Cortex of kidney (tissue), 1 donor: ENCODE measurements at places on chromosomes 16 and 17.

DNA sequence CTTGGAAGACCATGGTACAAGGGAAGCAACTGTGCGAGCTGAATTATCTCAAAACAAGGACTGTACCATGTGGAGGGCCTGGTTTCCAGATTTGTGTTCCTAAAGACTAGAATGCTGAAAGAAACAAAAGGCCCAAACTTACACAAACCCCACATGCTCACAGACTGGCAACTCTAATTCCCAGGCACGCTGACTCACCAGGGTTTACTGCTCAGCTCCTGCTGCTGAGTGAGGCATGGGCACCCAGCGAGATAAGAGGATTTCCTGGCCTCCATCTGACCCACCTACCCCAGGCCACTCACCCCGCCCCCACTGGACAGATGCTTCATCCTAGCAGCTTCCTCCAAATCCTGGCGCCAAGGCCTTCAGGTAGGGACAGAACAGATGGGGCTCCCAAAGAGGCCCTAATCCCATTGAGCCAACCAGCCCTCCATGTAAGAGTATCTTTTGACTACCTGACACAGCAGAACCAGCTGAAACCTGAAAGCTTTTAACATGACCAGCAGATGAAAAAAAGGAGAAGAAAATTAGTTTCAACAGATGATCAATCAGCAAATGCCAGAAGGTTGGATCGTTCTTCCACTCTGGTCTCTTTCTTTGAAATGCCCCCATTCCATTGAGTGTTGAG lies 33.9 kb downstream of the DCUN1D3 start:
- DNase-seq, result no peak

- DNase-seq, result no peak
These were observed 269.5 kb upstream of the ZFHX3 start for GRCh38 chr16:73317321-73317857.

- DNase-seq, result no peak
These were observed 33.1 kb downstream of the N4BP1 start for GRCh38 chr16:48576927-48577326.

DNA sequence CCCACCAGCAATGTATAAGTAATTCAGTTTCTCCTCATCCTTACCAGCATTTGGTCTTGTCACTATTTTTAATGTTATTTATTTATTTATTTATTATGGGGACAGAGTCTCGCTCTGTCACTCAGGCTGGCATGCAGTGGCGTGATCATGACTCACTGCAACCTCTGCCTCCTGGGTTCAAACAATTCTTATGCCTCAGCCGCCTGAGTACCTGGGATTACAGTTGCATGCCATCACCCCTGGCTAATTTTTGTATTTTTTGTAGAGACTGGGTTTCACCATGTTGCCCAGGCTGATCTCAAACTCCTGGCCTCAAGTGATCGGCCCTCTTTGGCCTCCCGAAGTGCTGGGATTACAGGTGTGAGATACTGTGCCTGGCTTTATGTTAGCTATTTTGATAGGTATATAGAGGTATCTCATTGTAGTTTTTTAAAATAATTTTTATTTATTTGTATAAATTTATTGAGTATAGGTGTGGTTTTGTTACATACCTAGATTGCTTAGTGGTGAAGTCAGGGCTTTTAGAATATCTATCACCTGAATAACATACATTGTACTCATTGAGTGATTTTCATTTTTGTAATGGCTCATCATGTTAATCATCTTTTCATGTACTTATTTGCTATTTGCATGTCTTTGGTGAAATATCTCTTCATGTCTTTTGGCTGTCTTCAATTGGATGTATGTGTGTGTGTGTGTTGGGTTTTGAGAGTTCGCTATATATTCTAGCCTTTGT lies 53.3 kb downstream of the TANC2 start:
- DNase-seq, result no peak

DNA sequence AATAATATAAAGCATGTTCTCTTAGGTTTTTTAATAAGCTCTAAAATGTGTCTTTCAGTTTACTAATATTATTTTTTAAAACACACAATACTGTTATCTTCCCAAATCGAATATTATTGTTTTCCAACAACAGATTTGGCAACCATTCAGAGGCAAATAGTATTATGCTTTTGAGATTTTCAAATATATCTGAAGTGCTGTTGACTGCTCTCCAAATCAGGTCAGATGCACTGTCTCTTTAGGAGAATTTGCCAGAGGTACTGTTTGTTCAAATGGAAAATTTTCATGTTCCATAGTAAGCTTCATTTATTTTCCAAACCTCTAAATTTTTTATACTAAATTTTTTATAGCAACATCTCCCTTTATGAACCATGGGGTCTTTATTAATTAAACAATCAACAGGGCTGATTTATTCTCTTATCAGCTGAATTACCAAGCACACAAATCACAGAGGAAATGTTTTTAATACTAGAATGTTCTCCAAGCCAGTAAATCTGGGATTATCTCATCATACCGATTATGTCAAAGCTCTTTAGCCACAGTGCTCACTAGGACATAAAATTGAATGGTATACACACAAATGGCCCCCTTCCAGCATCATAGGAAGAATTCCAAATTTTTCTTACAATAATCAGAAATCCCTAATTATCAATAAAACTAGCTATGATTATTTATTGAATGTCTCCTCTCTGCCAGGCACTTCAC lies 108.8 kb upstream of the HLF start:
- DNase-seq, result no peak

DNA sequence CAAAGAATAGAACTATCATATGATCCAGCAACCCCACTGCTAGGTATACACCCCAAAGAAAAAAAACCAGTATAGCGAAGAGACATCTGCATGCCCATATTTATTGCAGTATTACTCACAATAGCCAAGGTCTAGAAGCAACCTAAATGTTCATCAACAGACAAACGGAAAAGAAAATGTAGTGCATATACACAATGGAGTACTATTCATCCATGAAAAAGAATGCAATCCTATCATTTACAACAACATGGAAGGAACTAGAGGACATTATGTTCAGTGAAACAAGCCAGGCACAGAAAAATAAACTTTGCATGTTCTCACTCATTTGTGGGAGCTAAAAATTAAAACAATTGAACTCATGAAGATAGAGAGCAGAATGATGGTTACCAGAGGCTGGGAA lies 55.3 kb downstream of the WDR59 start:
- no peak for DNase-seq

DNA sequence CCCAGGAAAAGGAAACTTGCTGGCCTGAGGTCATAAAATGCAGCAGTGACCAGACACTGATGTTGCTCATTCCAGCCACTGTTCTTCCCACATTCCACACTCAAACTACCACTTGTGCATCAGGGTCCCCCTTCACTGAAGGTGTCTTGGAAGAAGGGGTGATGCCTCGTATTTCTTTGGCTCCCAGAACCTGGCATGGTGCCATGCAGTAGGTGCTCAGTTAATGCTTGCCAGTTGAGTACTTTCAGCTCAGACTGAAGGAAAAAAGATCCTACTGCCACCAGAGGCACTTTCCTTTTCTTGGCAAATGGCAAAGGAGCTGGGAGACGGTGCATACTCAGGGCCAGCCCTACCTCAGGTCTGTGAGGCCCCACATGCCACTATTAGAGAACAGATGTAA lies 73.5 kb downstream of the TEX14 start:
- DNase-seq, result no peak

- DNase-seq, result no peak
These were observed 189.7 kb downstream of the SNX29 start for GRCh38 chr16:12166271-12166670.

DNA sequence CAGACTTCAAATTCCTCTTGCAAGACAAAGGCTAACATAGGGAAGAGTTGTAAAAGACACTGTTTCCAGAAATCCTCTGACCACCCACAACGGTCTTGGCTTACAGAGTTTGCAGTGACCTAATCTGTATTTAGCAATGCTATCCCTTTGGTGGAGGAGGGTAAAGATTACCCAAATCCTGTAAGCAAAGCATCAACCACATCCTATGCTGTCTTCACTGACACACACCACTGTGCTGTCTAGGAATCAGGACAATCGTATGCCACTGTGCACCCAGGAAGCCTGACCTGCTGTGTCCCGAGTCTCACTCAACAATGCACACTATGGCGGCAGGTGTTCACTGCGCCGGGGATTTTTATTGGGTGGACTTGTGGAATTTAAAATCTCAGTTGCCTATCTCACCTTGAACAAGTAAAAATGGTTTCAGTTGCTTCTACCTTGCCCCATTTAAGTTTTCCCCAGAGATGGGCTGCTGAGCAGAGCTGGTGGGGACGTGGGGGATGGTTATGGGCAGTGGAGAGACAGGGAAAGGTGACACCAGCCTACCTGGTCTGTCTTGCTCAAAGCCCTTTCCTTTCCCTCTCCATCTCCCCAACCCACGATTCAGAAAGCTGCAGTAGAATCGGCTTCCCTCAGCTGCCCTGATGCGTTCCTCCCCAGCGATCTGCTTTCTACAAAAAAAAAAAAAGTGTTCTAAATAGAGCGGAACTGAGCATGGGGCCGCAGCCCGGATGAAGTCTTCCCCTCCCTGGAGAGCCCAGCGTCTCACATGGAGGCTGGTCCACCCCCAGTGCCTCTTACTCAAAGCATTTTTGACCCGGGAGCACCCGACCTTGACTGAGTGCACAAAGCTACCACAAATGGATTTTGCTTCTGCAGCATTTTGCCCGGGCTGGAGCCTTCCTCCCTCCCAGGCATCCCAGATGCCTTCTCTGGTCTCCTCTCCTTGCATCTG lies 271.5 kb downstream of the SOX9 start:
- no peak for DNase-seq

- no peak for DNase-seq
These were observed 18.4 kb upstream of the TBKBP1 start for GRCh38 chr17:47675380-47676198.

DNA sequence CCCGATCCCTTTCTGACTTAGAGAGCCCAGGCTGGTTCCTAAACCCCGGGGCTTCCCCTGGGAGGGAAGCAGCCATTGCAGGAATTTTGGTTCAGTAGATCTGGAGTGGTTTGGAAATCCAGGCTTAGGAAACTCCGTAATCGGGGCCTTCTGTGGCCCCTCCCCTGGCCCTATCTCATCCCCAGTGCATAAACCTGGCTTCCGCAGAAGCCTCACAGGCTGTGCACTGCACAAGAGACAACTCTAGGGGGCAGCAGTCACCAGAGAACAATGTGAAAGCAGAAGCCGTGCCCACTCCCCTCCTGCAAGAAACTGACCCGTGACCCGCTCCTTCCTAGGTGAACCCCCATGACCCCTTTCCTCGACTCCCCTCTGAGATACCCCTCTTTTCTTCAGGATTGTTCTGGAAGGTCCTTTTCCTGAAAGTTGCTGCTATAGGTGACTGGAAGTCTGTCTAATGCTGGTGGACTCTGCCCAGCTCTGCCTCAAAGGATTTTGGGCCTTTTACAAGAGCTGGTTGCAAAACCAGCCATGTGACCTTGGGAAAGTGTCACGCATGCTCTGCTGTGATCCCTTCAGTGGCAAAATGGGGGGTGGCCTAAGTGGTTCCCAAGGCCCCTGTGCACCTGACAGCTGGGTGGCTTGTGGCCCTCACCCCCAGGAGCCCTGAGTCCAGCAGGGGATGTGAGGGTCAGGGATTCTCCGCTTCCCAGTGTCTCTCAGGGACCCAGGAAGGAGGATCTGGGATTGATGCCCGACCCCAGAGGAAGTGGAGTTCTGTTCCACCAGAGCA lies 14.4 kb downstream of the GUCY2D start:
- DNase-seq, result no peak

GRCh38 chr16:50154420-50154950 lies 1.4 kb downstream of the TENT4B start:
- no peak for DNase-seq

DNA sequence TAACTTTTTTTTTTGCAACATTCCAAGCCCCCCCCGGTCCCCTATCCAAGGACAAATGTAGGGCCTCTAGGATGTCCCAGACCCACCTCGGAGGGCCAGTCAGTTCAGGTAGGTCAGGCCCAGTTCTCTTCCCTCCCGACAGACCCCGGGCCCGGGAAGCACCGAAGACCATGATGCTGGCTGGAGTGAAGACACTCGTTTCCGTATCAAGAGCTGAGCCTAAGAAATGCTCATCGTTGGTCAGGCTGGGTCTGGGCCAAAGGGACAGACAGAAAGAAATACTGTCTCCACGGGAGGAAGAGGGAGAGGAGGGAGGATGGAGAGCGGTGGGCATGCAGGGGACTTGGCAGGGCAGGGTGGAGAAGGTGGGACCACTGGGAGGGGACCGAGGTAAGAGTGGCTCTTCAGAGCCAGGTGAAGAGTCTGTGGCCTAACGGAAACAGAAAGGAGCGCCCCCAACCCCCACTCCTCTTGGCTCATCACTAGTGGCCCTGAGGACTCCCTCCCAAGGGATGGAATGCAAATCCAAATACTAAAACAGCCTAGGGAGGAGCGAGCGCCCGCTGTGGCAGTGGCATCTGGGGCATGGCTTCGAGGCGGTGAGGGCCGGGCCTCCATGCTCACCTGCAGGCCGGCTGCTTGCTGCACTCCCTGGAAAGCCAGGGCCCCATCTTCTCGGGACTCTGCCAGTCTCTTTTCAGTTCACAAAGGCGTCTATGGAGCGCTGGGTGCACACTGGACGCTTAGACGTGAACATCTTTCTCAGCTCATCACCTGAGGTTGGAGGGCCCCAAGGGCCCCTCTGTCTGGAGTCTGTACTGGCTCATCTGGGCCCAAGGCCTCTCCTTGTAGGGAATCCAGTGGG lies 1.7 kb upstream of the ROGDI start:
- no peak for DNase-seq

- DNase-seq, result no peak
These were observed 1.3 kb upstream of the ACTG1 start for GRCh38 chr17:81513753-81514488.

DNA sequence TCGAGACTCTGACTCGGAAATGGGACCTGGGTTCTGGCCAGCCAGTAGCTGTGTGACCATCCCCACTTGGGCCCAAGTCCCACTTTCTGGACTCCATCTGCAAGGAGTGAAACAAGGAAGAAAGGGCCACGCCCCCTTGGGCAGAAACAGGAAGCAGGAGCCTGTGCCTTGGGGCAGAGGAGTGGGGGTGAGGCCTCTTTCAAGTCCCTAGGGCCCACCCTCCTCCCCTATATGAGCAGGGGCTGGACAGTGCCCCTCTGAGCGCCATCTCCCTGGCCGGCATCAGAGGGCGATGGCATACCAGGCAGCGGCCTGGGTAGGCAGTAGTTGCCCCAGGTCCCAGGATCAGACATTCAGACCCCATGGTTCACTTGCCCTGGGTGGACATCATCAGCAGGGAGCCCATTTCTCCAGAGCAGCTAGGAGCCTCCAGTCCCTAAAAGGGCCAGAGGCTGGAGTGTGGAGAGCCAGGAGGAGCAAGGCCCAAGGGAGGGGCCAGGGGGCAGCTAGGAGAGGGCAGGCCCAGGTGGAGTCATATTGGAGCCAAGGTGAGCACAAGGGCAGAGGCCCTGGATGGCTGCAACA lies 7.1 kb downstream of the BCAR1 start:
- no peak for DNase-seq
